Activated CD8-positive, alpha-beta memory T cell treated with anti-CD3 and anti-CD28 coated beads for 48 hours (primary cell): ENCODE measurements at places on chromosomes 11 and 22.

DNA sequence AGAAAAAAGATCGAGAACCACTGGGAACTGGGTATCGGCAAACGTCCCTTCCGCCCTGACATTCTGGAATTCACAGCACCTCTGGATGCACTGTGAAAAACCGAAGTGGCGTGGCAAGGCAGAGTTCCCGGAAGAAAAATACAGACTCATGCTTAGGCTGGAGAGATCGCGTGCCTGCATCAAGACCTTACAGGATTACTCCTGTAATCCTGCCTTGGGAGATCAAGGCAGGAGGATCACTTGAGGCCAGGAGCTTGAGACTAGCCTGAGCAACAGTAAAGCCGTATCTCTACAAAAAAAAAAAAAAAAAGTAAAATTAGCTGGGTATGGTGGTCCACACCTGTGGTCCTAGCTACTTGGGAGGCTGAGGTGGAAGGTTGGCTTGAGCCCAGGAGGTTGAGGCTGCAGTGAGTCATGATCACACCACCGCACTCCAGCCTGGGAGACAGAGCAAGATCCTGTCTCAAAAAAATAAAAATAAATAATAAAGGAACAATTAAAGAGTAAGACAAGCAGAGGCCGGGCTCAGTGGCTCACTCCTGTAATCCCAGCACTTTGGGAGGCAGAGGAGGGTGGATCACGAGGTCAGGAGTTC, 19.9 kb upstream of the TEF start:
- no peak for DNase-seq

DNA sequence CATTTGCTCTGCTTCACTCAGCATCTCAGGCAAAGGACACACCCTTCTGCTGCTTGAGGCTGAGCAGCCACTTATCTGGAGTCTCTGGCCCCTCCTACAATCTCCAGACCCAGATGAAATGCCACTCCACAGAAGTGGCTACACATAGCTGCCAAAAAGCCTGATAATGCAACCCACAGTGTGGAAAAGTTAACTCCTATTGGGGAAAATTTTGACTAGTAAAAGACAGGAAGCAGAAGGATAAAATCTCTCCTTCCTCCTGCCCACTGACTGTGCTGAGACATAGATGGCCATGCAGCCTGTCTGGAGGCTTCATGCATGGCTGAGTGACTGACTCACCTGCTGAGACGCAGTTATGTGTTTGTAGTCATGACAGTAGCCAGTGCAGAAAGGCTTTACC, 92.3 kb upstream of the TEAD1 start:
- DNase-seq: no peak

DNA sequence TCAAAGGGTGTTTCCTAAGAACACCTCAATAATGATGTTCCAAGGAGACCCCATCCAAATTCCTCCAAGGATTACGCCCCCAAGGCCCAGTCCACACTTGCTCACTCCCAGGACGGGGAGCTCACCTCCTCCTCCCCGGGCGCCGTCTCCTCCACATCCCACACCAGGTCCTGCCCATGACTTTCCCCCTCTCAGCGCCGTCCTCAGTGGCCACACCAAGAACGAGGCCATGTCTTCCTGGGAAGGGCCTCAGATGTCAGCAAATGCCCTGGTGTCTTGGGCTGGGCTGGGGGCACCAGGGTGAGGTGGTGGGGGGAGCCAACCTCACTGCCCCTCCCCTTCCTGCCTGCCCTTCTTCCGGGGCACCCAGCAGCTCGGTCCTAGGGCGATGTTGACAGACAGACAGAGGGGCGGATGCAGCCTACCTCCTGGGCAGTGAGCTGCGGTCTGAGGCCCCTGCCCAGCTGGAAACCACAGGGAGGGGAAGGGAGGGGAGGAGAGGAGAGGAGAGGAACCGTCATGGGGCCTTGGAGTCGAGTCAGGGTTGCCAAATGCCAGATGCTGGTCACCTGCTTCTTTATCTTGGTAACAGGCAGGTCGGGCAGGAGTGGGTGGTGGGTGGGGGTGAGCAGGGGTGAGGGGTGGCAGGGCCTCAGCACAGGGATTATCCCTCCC, at the start of the genes C11orf21 and TSPAN32:
Gene C11orf21, minus strand, starts transcription at position 288 of the 675 bp plus-strand sequence. Its CDS starts 110 bp downstream, at position 178.
Gene TSPAN32, plus strand, starts transcription at position 383 of the 675 bp plus-strand sequence. Its CDS starts 137 bp downstream, at position 520.
- peak; percentile 32 for DNase-seq

GRCh38 chr11:61744181-61744580, 8.3 kb upstream of the MYRF start:
- no peak for DNase-seq

- DNase-seq: no peak
These were observed 40.0 kb upstream of the TENM4 start for GRCh38 chr11:79480864-79481263.

- DNase-seq: no peak
These were observed 60.2 kb upstream of the WNT11 start for GRCh38 chr11:76266286-76267100.

- no peak for DNase-seq
These were observed 30.4 kb downstream of the CARS1 start for GRCh38 chr11:3026803-3027202.
